ENCODE measurements at places on chromosomes 2 and 18.

GRCh38 chr2:184527058-184527457 is 71.3 kb upstream of the ZNF804A start:
- H3K4me3 ChIP-seq, result no peak overlapping the region
- no peak for DNase-seq
- H3K27ac ChIP-seq, result no peak overlapping the region
- H3K4me1 ChIP-seq, result no peaks in the 10 kb centered on the region

DNA sequence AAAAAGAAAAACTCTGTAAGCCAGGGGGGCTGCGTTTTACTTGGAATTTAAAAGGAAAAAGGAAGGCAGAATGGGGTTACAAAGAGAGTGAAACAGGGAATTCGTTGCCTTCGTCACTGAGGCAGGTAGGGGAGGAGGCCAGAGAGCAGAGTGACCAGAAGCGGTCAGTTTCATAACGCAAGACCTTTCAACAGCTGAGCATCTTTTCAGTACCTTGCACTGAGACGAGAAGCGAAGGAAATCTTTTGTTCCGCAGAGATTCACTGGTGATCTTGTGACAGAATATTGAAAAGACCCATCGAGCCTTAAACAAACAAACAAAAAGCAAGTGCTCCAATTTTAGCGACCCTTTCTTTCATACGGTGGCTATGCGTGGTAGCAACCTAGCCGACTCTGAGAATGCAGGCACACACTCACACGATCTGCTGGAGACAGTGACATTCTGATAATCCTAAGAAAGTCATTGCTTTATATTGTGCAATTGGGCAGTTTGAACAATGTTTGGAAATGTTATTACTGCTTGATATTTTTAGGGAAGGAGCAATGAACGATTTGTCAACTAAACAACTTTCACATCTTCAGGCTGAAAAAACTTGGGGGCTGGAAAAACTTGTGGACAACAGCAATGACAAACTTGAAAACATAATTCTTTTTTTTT is 93.8 kb upstream of the ODC1 start:
- H3K27me3 ChIP-seq, result no peaks in the 10 kb centered on the region
- no peaks in the 10 kb centered on the region for H3K36me3 ChIP-seq
- H3K4me1 ChIP-seq, result no peaks in the 10 kb centered on the region
- no peak overlapping the region for H3K4me3 ChIP-seq

DNA sequence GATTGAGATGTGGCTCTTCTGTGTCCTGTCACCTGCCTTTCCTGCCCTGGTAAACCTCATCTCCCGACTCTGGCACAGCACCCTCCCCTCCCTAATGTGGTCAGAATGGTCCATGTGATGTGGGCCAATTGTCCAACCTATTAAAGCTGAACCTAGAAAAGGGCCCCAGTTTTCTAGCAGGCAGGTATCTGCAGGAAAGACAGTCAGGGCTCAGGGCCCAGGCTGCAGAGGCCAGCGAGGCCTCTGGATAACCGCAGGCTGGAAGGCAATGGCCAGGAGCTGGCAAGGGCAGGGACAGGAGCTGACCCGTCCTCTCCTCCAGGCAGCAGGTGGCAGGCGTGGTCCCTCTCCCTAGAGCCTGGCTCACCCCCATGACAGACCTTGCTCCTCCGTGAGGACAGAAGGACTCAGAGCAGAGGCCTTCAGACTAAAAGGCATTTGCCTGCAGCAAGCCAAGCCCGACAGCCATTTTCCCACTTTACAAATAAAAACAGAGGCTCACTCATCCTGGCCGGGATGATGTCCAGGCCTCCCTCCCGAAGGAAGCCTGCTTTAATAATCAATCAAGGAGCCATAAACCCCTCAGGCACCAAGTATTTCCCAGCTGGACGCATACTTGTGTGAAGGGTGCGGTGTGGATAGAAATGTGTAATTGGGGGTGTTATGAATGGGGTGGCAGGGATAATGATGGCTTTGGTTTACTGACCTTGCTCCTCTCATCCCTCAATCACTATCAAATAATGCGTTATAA is 107.1 kb downstream of the TWIST2 start:
- peak; percentile 15 for DNase-seq
- H3K27me3 ChIP-seq, result peaks cover 30% of the 10 kb centered on the region
- no peaks in the 10 kb centered on the region for H3K36me3 ChIP-seq
- H3K27ac ChIP-seq, result no peak overlapping the region
- H3K4me3 ChIP-seq, result no peak overlapping the region

DNA sequence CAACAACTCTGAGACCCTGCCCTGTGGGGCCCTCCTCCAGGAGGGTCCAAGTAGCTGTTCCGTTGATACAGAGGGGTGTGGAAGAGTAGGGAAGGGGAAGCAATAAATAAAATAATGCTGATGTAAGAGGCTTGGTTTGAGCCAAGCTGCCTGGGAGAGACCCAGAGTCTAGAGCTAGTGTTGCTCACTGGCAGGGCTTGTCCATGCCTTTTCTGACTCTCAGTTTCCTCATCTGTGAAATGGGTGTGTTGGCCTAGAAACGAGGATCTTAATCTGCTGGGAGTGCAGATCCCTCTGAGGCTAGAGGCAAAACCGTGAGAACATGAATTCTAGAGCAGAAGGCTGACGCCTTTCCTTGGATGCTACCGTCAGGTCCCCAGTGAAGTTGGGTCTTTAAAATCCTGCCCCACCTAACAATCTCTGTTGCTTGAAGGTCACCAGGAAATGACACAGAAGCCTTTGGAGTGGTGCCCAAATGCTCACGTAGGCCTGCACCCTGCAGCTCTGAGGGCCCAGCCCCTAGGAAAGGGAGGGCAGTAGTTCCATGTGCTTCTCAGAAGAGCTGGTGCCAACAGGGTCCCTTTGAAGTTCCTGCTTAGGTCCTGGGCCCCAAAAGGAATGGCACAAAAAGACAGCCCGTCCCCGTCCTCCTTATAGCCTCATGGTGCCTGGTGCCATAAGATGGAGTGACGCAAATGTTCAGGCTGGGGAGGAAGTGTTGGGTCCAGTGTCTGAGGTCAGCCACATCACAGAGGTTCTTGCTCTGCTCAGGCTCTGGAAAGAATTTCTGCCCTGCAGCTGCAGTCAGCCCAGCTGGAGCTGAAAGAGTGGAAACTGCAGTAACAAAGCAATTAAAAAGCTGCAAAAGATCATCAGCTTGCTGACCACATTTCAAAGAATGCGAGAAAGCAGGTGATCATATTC is 73.2 kb upstream of the SMAD2 start:
- no peaks in the 10 kb centered on the region for H3K36me3 ChIP-seq
- DNase-seq, result no peak
- H3K27me3 ChIP-seq, result no peaks in the 10 kb centered on the region
- peaks cover 6% of the 10 kb centered on the region for H3K4me1 ChIP-seq
- H3K4me3 ChIP-seq, result no peak overlapping the region

DNA sequence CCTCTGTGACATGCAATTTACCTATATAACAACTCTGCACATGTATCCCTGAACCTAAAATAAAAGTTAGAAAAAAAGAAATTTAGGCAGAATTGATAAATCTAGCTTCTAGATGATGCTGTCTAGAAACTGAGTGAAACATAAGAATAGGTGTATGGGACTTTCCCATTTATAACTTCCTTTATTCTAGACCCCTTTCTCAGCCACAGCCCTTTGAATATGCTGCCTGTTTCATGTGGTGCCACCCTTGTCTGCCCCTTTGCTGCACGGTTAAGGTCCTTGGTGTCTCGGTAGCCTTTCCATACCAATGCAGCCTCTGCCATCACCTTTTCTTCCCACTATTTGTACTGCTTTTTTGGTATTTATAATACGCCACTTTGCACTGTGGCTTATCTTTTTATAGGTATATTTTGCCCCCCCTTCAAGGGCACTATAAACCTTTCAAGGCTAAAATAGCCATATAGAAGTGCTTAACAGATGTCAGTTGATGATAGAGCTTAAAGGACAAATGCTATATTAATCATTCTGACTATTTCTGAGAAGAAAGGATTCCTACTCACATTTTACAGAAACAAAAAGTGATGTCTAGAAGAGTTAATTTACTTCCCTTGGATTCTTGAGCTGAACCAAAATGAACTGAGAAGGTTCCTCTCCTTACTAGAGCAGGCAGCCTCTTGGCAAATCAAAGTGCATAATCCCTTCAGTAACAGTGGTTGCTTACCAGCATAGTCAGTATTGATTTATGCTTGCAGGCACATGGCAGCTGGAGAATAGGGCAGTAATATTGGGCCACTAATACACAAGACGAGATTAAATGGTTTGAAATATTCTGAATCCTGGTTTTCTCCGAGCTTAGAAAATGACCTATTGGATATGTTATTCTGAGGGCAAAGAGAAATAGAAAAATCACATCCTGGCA is 88.1 kb upstream of the CYP26B1 start:
- no peak for DNase-seq
- no peaks in the 10 kb centered on the region for H3K27me3 ChIP-seq
- H3K36me3 ChIP-seq, result no peaks in the 10 kb centered on the region
- H3K4me1 ChIP-seq, result no peaks in the 10 kb centered on the region

Data from left lung (tissue), 14 donors.